Anterior cingulate cortex (tissue), 58 donors: ENCODE measurements at places on chromosomes 3 and 15.

- no peak for DNase-seq
Measured at GRCh38 chr3:29693863-29694262, 413.0 kb downstream of the RBMS3 start.

GRCh38 chr3:71372911-71373637, 210.5 kb downstream of the FOXP1 start:
- no peak for DNase-seq

DNA sequence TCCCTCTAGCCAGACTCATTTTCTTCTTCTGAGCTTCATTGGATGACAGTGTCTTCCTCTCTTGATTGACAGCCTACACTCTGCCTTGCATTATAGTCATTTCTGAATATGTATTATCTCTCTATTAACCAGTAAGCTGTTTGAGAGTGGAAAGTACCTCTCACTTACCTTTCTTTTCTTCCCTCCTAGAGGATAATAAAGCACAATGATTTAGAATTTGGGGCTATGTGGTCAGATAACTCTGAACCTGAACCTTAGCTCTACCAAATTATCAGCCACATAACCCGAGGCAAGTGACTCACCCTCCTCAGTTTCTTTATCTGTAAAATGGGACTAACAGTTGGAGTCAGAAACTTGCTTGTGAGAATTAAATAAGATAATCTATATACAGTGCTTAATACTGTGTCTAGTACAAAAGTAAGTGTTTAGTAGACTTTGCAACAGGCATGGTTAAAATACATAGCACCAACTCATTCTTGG, 331.8 kb upstream of the TBL1XR1 start:
- DNase-seq: no peak

DNA sequence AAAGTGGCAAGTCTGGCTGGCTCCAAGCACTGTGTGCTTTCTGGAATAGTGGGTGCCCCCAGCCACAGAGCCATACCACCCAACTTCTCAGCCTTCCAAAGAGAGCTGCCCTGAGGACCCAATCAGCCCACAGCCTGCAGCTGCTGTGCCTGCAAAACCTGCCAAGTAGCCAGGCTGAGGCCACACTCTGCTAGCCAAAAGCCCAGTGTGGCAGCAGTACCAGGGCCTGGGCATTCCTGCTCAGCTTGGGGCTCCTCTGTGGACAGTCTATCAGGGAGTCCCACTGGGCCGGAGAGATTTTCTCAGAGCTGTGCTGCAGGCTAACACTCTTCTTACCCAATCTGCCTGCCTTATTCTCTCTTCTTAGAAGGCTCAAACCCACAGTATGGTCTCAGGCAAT, 136.5 kb downstream of the TPRA1 start:
- DNase-seq: no peak

- no peak for DNase-seq
Measured at GRCh38 chr3:95586754-95587153, 1227.6 kb upstream of the EPHA6 start.

GRCh38 chr15:87744815-87745214, 511.7 kb downstream of the NTRK3 start:
- no peak for DNase-seq

GRCh38 chr15:70702584-70702983, 60.8 kb downstream of the UACA start:
- no peak for DNase-seq

DNA sequence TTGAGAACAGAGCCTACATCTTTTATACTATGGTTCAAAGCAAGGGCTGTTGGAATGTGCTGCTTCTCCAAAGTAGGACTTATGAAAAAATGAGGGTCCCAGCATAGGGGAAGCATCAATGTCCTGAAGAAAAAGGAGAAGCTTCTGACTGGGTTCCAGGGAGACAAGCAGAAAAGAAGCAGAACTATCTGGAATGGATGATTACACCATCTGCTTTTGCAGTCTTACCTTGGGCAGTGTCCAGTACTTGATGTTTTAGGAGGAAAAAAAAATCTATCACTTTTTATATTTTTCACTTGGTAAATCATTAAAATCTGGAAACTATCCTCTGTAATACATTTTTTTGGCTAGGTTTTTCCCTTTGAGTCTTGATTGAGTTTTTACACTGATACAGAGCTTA, 57.9 kb upstream of the DPH6 start:
- no peak for DNase-seq

DNA sequence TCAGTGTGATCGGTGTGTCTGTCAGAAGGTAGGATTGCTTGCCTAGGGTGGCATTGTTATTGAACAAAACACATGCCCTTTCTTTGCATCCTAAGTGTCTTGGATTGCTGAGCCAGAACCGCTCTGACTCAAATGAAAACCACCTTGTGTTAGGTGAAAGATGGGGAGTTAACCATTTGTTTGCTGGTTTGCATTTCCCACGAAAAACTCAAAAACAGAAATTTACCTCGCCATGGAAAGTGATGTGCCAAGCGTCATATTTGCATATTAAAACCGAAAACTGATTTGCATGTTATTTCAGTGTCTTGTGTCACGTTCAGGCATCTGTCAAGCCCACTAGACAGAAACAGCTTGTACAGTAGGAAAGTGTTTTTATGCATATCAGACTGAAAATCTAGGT, 474.6 kb upstream of the TPRG1 start:
- DNase-seq: no peak

DNA sequence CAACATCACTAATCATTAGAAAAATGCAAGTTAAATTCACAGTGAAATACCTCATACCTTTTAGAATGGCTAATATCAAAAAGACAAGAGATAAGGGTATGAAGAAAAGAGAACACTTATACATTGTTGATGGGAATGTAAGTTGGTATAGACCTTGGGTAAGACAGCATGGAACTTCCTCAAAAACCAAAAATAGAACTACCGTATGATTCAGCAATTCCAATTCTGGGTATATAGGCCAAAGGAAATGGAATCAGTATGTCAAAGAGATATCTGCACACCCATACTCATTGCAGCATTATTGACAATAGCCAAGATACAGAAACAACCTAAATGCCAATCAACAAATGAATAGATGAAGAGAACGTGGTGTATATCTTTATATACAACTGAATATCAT, 166.8 kb upstream of the LRRN1 start:
- DNase-seq: no peak

GRCh38 chr15:98677345-98678059, 29.2 kb downstream of the IGF1R start:
- no peak for DNase-seq

GRCh38 chr15:76059320-76060117, at the start of gene TMEM266:
TSS of gene TMEM266 (plus strand) at chr15:76059985. CDS start at chr15:76134264, 74,279 bp downstream.
- peak; percentile 62 for DNase-seq

- DNase-seq: no peak
Measured at GRCh38 chr15:63111481-63111880, 10.2 kb upstream of the LACTB start.

- DNase-seq: no peak
Measured at GRCh38 chr3:78659386-78659987, 1108.3 kb downstream of the ROBO1 start.

DNA sequence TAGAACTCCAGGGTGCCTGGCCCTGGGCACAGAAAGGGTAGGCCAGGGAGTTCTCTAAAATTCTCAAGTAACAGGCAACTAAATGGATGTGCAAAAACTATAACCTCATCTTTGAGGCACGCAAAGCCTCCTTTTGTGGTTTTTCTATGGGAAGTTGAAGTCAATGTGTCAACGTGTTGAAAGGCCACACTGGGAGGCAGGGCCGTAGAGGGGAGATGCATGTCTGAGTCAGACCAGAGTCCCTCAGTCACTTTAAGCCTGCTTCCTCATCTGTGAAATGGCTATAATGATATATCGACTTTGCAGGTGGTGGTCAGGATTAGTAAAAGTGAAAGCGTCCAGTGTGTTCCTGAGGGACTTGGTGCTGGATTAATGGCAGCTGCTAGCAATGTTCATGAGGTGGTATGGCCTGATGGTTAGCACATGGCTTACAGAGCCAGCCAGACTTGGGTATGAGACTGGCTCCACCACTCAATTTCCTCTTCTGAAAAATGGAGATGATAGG, 17.0 kb downstream of the TGM5 start:
- no peak for DNase-seq

DNA sequence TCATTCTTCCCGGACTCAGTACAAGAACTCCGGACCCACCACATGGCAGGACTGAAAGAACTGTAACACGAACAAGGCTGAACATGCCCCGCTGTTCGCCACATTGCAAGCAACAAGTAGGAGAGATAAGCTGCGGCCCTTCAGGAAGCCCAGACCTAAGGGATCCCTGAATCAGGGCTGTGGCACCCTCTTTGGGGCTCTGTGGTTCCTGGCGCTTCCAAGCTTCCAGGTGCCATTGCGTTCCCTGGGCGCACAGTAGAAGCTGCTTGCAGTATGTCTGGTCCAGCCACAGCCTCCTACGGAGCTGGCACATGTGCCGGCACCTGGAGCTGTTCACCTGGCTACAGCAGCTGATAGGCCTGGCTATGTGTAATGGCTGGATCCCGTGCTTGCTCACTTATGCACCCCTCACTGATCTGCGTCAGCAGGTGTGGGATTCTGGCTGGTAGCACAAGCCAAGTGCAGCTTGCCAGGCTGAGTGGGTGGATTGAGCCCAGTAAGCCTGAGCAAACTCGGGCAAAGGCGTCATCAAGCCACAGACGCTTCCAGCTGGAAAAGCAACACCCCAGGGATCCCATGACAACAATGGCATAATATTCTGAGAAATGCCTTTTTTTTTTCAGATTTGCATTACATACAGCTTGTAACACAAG, 748.6 kb upstream of the GBE1 start:
- peak; percentile 29 for DNase-seq

DNA sequence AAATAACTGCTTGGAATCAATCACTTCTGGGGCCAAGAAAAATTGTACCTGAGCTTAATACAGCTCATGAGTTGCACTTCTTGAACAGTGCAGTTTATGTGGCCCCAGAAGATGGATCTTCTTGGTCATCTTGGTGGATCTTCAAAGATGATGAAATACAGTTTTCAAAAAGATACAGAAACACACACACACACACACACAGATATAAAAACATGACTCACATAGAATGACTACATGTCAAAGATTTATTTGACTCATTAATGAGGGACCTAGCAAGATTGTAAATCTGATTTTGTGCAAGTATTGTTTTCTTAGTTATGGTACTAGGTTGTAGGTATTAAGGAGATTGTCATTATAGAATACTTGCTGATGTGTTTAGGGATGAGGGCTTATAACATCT, 32.6 kb downstream of the PDCD6IP start:
- DNase-seq: no peak

- no peak for DNase-seq
Measured at GRCh38 chr15:60555291-60555690, 76.3 kb upstream of the ICE2 start.

- DNase-seq: peak; percentile 47
Measured at GRCh38 chr15:67548862-67549651, 6.6 kb downstream of the MAP2K5 start.

GRCh38 chr3:160755776-160756304, at the start of gene PPM1L:
TSS of gene PPM1L (plus strand) at chr3:160756231.
- peak; percentile 70 for DNase-seq

DNA sequence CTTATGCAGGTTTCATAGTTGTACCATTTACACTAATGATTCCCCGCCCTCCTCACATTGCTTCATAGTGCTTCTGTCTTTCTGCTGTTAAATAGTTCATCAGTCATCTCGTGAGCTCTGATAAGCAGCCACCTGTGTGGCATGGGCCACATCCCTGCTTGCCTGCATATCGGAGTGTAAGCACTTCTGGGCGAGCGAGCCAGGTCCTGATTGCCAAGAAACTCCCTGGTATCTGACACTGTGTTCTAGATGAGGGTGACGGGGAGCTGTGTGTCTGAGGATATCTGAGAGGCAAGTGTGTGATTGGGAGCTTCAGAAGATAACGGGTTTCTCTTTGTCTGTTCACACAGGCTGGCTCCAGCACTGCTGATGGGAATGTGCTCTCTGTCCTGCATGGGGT, 130.6 kb downstream of the LRIG1 start:
- DNase-seq: no peak

DNA sequence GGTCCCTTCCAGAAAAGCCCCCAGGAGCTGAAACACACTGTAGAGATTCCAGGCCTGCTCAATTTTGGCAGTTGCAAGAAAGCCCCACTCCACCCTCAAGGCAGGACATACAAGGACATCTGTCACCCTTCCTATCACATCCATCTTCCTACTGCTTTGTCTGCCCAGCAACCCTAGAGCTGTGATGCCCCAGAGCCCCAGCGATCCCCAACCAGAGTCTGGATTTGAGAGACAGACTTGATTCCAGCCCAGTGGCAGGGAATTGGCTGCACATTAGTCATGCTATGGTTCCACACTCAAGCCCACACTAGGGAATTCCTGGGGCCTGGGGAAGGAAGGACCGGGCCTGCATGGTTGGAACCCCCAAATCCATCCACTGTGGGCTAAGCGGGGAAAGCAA, 56.8 kb downstream of the ATP2B2 start:
- no peak for DNase-seq

DNA sequence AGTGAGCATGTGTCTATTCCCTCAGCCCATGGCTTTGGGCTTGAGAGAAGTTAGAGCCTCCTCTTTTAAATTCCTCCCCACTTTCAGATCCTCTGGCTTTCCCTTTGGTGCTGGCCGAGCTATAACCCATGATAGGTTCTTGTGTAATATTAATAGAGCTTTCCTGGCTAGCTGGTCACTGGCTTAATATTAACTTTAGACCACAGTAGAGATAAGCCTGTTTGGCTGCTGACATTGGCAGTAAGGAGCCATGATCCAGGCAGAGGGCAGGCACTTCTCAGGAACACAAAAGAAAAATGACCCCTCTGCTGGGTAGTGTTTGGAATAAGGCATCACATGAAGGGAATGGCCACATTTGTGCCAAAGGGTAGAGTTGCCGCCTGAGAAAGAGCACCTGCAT, 65.4 kb upstream of the UMPS start:
- no peak for DNase-seq

GRCh38 chr3:106628407-106628806, 748.8 kb upstream of the CCDC54 start:
- no peak for DNase-seq

GRCh38 chr15:34679291-34679690, 75.5 kb downstream of the GJD2 start:
- no peak for DNase-seq

DNA sequence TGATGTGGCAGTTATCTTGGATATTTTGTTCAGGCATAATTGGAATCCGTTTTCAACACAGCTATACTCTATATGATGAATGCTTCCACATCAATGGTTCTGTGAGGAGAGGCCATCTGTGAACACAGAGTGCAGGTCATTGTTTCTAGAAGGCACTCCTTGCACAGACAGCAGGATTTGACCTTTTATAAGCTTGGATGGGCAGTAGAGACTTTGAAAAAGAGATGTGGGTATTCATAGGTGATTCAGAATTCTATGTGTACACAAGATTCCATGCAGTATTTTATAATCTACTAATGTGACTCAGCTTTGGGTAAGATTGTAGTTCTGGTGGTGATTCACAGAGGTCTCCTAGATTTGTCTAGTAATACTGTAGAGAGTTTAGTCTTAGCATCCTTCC, 12.5 kb downstream of the ARPP21 start:
- DNase-seq: no peak

GRCh38 chr3:118781232-118781631, 253.4 kb downstream of the IGSF11 start:
- no peak for DNase-seq
